Stimulated activated CD4-positive, alpha-beta T cell treated with anti-CD3 and anti-CD28 coated beads, Interleukin-1b, Interleukin-23, amount 100 ng/mL, for 1 hour (primary cell): ENCODE measurements at places on chromosomes 2 and 18.

DNA sequence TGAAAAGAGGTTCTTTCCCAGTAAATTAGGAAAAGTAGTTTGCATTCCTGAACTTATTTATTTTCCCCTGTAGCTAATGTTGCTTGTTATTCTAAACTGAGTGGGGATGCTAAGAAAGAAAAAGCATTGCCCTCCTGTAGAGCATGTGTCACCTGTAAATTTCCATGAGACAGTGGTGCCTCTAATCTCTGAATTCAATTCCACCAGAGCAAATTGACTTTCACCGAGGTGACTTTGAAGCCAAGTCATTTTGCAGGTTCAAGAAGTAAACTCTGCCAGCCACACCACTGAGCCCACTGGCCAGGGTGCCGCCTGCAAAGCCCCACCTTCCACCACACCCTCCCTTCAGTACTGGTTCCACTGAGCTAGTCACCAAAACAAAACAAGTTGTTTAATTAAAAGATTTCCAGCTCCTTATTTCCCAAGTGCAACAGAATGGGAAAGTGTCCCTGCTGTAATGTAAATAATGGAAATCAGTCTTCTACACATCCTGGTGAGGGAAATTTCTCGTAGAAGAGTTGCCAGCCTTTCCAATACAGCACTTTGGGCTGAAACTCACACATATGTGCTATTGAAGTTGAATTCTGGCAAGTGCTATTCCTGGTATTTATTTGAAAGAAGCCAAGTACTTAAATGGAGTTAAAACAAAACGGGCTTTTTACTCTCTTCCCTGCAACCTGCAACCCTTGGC lies 254.8 kb downstream of the RNF152 start:
- DNase-seq, result no peak

DNA sequence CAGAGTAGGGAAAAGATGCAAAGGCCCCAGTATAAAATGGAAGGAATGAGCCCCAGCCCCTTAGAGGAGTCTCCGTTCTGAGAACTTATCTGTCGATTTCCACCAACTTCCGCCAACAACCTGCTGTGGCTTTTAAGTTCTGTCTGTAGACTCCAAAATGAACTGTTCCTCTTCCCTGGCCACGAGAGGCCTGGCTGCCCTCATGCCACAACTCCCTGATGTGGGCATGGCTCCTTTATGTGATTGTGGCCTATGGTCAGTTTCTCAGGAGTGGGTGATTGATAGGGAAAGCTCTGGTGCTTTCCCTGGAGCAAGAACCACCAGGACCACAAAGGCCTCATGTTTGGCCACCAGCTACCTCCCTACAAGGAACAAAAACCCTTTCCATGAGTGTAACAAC lies 18.8 kb upstream of the CD207 start:
- DNase-seq, result no peak

GRCh38 chr2:40401896-40402295 lies 50.0 kb downstream of the SLC8A1 start:
- no peak for DNase-seq

DNA sequence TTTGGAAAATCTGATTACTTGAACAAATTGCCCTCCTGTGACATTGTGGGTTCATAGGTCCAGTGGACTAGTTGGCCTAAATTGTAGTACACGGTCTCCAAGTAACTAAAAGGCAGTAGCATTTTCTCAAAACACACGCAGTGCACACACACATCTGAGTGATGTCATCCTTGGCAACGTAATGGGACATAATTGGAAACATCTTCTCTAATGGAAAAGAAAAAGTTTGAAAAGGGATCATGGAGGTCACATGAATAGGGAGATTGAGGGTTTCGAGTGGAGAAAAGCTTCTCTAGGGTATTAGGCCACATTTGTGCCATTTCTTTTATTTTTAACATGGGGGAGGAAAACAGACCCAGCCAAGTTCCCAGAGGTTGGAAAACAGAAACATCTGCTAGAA lies 93.3 kb downstream of the MAP4K4 start:
- DNase-seq, result no peak

GRCh38 chr18:2027756-2028155 lies 543.5 kb downstream of the METTL4 start:
- no peak for DNase-seq

GRCh38 chr2:8087480-8087840 lies 594.4 kb upstream of the ID2 start:
- DNase-seq, result no peak

- no peak for DNase-seq
Measured at GRCh38 chr2:7508296-7508943, 591.2 kb downstream of the RNF144A start.

DNA sequence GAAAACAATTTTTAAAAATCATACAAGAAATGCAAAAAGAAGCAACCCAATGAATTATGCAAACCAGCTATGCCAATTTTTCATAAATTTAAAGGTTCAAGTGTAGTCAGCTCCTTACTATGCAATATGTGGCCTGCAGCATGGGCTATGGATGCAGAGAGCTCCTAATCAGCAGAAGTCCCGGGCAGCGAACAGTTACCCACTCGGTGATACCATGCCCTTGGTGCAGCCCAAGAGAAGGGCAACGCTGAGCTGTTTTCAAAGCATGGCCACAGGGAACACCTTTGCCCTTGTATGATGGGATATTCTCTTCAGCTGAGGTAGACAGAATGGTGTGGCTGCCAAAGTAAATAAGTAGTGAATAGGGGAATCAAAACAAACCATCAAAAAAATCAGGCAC lies 17.3 kb upstream of the ARL5A start:
- DNase-seq, result no peak

GRCh38 chr2:226325526-226325925 lies 474.1 kb downstream of the IRS1 start:
- no peak for DNase-seq

- DNase-seq, result no peak
Measured at GRCh38 chr2:68905116-68905515, 33.9 kb upstream of the BMP10 start.

GRCh38 chr2:202141329-202141947 lies 68.4 kb downstream of the KIAA2012 start:
- no peak for DNase-seq

DNA sequence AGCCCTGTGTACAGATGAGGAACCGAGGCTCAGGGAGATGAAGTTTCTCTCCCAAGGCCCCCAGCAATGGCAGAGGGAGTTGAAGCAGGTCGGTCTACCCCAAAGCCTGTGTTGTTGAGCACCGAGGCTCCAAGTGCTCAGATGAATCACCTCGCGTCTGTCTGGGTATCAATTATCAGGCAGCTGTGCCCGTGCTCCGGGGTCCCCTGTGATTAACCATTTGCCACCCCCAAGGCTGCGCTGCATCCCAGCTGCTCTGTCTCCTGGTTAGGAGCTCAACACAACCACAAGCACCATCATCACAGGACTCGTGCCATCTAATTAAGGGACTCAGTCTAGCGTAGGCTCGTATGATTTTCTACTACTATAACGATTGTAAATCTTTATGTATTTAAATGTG lies 27.1 kb downstream of the LIPG start:
- no peak for DNase-seq

- DNase-seq, result no peak
Measured at GRCh38 chr2:46849721-46850556, 65.7 kb downstream of the MCFD2 start.

GRCh38 chr2:16640867-16641266 lies 24.8 kb downstream of the CYRIA start:
- no peak for DNase-seq

DNA sequence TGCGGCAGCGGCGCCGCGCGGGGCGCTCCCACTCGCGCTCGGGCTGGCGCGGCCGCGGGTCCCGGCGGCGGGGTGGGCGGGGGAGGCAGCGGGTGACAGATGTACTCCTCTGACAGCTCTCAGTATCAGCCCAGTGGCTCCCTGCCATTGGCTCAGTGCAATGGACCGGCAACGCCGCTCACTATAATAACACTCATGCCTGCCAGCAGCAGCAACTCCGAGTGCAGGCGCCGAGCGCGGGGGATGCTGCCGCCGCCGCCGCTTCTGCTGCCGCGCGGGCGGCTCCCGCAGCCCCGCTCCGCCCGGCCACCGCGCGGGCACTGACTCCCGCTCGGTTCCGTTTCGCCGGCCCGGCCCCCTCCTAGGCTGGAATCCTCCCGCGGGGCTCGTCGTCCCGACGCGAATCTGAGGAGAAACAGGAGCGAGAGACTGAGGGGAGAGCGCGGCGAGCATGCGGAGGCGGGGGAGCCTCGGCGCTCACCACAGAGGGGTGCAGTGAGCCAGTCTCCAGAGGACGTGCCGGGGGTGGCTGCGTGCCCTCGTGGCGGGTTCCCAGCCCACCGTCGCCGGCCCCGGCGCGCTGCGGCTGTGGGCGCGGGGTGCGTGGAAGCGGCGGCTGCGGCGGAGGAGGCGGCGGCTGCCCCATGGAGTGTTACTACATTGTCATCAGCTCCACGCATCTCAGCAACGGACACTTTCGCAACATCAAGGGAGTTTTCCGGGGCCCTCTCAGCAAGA lies at the start of gene ZNF804A:
Gene ZNF804A, plus strand, starts transcription at position 214 of the 738 bp plus-strand sequence. Its CDS starts 431 bp downstream, at position 645.
- DNase-seq, result no peak

DNA sequence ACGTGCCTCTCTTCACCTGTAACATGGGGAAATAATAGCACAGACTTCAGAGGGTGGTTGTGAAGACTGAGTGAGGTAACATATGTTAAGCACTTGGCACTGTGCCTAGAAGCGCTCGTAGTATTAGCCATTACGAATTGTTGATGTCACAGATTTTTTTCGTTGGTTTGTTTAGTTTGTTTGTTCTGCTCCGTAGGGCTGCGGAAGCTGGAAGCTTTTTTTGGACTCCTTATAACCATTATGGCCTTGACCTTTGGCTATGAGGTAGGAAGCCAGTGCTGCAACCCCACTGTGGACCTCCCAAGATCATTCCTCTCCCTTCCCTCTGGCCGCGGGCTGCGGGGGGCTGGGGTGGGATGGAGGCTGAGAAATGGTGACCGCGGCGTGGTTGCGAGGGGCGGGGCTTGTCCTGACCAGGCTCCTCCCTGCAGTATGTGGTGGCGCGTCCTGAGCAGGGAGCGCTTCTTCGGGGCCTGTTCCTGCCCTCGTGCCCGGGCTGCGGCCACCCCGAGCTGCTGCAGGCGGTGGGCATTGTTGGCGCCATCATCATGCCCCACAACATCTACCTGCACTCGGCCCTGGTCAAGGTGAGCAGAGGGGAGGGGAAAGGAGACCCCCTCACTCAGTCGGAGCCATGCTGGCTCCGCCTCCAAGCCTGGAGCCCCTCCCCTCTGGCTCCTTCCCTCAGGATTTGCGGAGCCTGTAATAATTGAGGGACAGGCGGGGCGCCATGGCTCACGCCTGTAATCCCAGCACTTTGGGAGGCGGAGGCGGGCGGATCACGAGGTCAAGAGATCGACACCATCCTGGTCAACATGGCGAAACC lies 5.5 kb downstream of the SLC11A1 start:
- no peak for DNase-seq

DNA sequence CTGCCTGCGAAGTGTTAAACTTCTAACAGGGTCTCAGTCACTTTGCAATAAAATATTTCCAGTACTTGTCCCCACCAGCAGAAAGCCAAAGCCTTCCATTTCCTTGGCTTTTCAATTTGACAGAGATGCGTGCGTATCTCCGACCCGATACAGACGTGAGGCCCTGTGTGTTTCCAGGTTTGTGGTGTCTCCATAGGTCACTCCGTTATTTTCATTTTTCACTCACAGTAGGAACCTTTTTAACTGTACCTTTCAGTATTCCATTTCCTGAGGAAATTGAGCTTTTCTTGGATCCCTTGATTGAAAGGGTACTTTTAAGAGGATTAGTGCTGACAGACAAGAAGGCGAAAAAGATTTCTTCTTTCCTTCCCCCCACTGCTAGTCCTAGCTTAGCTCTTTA lies 116.3 kb upstream of the TTN start:
- no peak for DNase-seq

GRCh38 chr2:189512879-189513278 lies 67.7 kb downstream of the SLC40A1 start:
- no peak for DNase-seq

GRCh38 chr18:40864846-40865245 lies 1090.2 kb upstream of the PIK3C3 start:
- no peak for DNase-seq

GRCh38 chr2:105777031-105777482 lies 32.3 kb downstream of the NCK2 start:
- no peak for DNase-seq

DNA sequence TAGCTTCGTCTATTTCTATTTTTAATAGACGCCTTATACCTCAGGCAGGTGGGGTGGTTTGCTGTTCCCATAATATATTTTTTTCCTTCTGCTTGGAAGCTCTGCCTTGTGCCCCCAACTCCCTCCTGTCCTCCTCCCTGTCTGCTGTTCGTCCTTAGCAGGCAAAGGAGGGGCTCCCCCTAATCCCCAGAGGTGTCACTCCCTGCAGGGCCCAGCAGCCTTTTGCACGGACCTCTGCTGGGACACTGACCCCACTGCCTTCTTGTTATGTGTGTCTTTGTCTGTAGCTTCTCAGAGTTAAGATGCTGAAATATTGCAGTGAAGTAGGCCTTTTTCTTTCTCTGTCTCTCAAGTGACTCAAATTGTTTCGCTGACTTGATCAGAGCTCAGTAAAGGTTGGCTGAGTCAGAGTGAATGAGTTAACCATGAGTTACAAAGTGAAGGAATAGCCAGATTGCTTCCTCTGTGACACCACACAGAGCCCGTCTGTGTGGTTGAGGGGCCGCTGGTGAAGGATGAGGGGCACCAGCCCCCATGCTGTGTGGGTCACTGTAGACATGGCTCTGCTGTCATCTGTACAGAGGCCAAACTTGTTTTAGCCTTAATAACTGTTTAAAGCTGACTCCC lies 47.7 kb downstream of the PRKCE start:
- DNase-seq, result no peak

DNA sequence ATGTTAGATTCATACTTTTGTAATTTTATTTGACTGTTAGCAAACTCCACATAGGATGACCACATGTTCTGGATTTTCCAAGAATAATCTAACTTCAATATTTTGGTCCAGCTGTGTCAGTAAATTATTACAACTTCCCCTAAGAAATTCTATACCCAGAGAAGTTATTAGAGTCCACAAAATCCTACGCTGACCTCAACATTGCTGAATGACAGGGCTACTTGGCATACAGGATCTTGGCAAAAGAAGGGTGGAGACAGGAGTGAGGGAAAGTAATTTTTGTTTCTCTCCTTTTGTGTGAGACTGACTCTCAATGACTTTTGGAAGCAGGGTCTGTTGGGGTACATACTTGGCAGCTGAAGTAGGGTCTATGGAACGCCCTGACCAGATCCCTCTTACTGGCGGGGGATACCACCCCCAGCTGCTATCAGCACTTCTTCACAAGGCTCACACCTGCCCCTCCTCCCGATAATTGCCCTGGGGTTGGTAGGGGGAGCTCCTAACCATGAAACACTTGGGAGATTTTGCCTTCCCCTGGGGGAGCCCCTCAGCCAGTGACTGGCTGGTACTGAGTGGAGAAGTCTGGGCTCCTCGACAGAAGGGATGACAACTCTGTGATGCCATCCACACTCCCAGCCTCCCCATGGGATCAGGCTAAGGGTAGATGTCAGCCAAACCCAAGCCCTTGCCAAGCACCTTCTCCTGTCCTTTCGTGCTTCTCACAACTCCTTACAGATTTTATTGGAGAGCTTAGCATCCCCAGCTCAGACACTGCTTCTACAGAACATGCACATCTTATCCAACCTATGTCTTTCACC lies 110.6 kb upstream of the FHL2 start:
- no peak for DNase-seq
